ENCODE measurements at places on chromosomes 12 and 14. TPM values are rescaled to one million over a fixed set of nuclear protein-coding genes. Genes with fewer than 3 reads are reported as not detected.

ACACB gene
- 9.7 TPM for total RNA-seq

P2RX7 gene
- total RNA-seq, result 49.1 TPM

TPPP2 gene
- total RNA-seq, result not detected

SLC10A1 gene
- total RNA-seq, result not detected

LMO3 gene
- total RNA-seq, result not detected

SLC41A2 gene
- total RNA-seq, result 8.0 TPM

ZCRB1 gene
- total RNA-seq, result 54.9 TPM

TAS2R7 gene
- not detected for total RNA-seq

- no peak overlapping the region for H3K27ac ChIP-seq
- peaks cover 2% of the 10 kb centered on the region for H3K27me3 ChIP-seq
- DNase-seq, result no peak
- peaks cover 7% of the 10 kb centered on the region for H3K36me3 ChIP-seq
- peaks cover 26% of the 10 kb centered on the region for H3K4me1 ChIP-seq
Observed at GRCh38 chr12:93894391-93895088, 217.4 kb downstream of the CRADD start.

DNA sequence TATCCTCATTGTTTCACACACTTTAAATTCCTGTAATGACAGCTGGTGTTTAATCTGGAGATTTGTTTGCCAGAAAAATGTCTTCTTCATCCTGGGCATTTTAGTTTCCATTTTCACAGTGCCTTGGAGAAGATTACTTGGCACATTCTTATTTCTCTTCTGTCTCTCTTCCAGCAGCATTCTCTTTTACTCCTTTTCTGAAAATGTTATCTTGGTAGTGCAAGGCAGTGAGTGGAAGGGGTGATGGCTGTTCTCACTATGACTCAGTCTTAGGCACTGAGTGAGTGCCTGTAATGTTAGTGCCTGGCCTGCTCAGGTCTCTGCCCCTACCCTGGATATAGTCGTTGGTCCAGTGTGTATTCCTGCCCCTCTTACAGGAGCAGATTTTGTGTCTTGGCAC, 13.1 kb downstream of the CLECL1 start:
- peaks cover 6% of the 10 kb centered on the region for H3K27me3 ChIP-seq
- no peak overlapping the region for H3K4me3 ChIP-seq
- H3K4me1 ChIP-seq, result peaks cover 32% of the 10 kb centered on the region
- DNase-seq, result no peak
- no peak overlapping the region for H3K27ac ChIP-seq

- H3K36me3 ChIP-seq, result no peaks in the 10 kb centered on the region
- no peaks in the 10 kb centered on the region for H3K4me1 ChIP-seq
- DNase-seq, result no peak
Observed at GRCh38 chr14:94936401-94936892, 166.5 kb upstream of the GSC start.

DNA sequence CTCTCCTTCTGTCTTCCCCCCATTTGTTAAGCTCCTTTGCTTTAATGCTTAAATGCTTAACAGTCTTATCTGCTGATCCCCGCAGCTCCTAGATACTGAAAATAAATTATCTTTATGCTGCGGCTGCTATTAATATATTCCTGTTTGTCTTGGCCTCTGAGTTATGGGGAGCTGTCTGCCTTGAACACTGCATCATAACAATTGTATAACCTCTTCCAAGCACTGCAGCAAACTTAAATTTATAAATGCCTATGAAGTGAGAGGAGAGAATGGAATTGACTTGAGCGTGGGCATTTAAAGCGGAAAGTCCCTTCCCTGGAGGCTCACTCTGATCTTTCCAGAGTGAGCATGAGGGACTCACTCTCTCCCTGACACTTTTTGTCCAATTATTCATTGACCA, 23.1 kb upstream of the DCP1B start:
- no peaks in the 10 kb centered on the region for H3K36me3 ChIP-seq
- no peak overlapping the region for H3K4me3 ChIP-seq
- DNase-seq, result no peak
- H3K4me1 ChIP-seq, result no peaks in the 10 kb centered on the region

GRCh38 chr12:92156704-92157395, 11.2 kb upstream of the BTG1 start:
- H3K36me3 ChIP-seq, result peaks cover 3% of the 10 kb centered on the region
- H3K27me3 ChIP-seq, result no peaks in the 10 kb centered on the region
- H3K4me1 ChIP-seq, result peaks cover 13% of the 10 kb centered on the region
- DNase-seq, result no peak

- peak; percentile 10 for DNase-seq
- peaks cover 36% of the 10 kb centered on the region for H3K27me3 ChIP-seq
- no peak overlapping the region for H3K27ac ChIP-seq
- no peaks in the 10 kb centered on the region for H3K4me1 ChIP-seq
Observed at GRCh38 chr14:100899884-100900771, 3.4 kb downstream of the RTL1 start.

- H3K4me3 ChIP-seq, result peak overlapping the region; percentile 15
- H3K4me1 ChIP-seq, result peaks cover 51% of the 10 kb centered on the region
- peak overlapping the region; percentile 69 for H3K27ac ChIP-seq
- H3K36me3 ChIP-seq, result peaks cover 38% of the 10 kb centered on the region
Observed at GRCh38 chr12:64753427-64753826, 5.8 kb downstream of the GNS start.

GRCh38 chr12:46384451-46385309, 12.1 kb upstream of the SLC38A2 start:
- H3K4me3 ChIP-seq, result peak overlapping the region; percentile 82
- peaks cover 38% of the 10 kb centered on the region for H3K4me1 ChIP-seq
- H3K27ac ChIP-seq, result peak overlapping the region; percentile 90
- peaks cover 20% of the 10 kb centered on the region for H3K36me3 ChIP-seq
- H3K27me3 ChIP-seq, result no peaks in the 10 kb centered on the region
- DNase-seq, result no peak

GRCh38 chr14:26401179-26401968, 196.5 kb downstream of the NOVA1 start:
- DNase-seq, result no peak
- H3K27me3 ChIP-seq, result no peaks in the 10 kb centered on the region
- no peak overlapping the region for H3K4me3 ChIP-seq
- no peaks in the 10 kb centered on the region for H3K4me1 ChIP-seq
- no peaks in the 10 kb centered on the region for H3K36me3 ChIP-seq
- no peak overlapping the region for H3K27ac ChIP-seq

DNA sequence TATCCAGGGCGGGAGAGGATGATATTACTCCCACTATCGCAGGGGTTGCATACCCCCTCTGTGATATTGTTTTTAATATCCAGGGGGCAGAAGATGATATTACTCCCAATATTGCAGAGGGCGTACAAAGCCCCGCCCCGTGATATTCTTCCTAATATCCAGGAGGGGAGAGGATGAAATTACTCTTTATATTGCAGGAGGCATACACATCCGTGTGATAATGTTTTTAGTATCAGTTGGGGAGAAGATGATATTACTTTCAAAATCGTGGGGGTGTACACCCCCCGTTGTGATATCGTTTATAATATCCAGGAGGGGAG, 52.9 kb upstream of the OXA1L start:
- peak overlapping the region; percentile 82 for H3K4me3 ChIP-seq
- peaks cover 20% of the 10 kb centered on the region for H3K4me1 ChIP-seq
- H3K27me3 ChIP-seq, result peaks cover 31% of the 10 kb centered on the region

GRCh38 chr14:61569812-61570548, 125.3 kb upstream of the HIF1A start:
- DNase-seq, result peak; percentile 50
- H3K27me3 ChIP-seq, result peaks cover 45% of the 10 kb centered on the region
- peaks cover 49% of the 10 kb centered on the region for H3K4me1 ChIP-seq
- peaks cover 4% of the 10 kb centered on the region for H3K36me3 ChIP-seq

DNA sequence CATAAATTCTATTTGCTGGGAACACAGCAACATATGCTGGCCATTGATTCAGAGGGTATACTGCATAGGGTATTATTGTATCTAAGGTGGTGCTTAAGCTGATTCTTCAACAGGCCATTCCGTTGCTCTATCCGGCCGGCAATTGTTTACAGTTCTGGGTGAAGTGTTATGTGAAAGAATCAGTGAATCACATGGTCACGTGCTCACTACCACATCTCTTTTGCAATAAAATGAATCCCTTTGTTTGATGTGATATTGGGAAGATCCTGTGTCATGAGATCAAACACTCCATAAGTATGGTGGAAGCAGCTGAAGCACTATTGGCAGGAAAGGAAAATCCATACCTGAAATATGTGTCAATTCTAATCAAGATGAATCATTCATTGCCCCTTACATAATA, 7.6 kb upstream of the USP15 start:
- peak overlapping the region; percentile 94 for H3K27ac ChIP-seq
- no peak for DNase-seq
- H3K36me3 ChIP-seq, result peaks cover 31% of the 10 kb centered on the region
- peaks cover 38% of the 10 kb centered on the region for H3K4me1 ChIP-seq

DNA sequence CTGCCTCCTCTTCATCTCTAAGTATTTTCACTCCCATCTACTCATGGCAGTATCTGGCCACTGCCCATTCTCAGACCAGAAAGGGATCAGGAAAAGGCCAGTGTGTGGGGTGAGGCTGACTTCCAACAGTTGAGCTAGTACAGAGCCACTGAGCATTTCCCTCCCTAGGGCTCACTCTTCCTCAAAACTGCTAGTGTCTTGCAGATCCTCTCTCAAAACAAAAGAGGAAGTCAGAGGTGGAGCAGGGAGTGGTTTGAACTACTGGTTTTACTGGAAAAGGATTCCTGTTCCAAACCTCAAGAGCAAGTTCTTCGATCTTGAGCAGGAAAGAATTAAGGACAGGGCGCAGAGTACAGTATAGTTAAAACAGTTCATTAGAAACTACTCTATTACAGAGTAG, 11.7 kb upstream of the RNASE10 start:
- H3K4me1 ChIP-seq, result peaks cover 61% of the 10 kb centered on the region
- no peak overlapping the region for H3K4me3 ChIP-seq
- no peaks in the 10 kb centered on the region for H3K27me3 ChIP-seq
- no peaks in the 10 kb centered on the region for H3K36me3 ChIP-seq

GRCh38 chr14:38254571-38255407, 1.1 kb downstream of the CLEC14A start:
- peaks cover 44% of the 10 kb centered on the region for H3K27me3 ChIP-seq
- peaks cover 14% of the 10 kb centered on the region for H3K4me1 ChIP-seq
- no peaks in the 10 kb centered on the region for H3K36me3 ChIP-seq

DNA sequence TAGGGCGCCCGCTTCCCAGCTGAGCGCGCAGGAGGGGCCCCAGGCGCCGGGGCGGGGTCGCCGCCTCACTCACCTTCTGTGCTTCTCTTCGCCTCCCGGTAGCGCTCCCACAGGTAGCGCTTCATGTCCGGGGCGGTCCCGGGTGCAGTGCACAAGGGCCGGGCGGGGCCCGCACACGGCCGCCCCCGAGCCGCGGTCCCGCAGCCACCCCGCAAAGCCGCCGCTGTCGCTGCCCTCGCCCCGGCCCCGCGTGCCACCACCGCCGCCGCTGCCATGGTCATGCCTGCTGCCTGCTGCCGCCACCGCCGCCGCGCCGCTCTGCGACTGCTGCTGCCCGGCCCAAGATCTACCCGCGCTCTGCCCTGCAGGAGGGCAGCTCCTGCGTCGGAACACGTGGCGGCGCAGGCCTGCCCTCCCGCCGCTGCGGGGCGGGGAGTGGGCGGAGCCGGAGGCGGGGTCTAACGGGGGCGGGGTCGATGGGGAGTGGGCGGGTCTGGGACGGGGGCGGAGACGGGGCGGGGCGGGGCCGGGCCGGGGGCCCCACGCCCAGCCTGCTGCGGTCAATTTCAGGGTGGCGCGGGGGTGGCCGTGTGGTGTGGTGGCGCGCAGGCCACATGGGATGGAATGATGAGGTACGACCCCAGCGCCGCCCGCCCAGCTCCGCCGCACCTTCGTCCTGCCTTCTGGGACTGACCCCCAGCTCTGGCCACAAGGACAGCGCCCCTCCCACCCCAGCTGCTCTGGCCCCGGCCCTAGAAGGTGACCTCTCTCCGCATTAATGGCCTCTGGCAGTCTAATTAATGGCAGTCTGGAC, at the start of gene NT5DC3:
Gene NT5DC3, minus strand, starts transcription at position 359 of the 814 bp plus-strand sequence. Its CDS starts 78 bp downstream, at position 281.
- H3K36me3 ChIP-seq, result peaks cover 2% of the 10 kb centered on the region
- DNase-seq, result peak; percentile 85
- no peak within 1 kb of the TSS for H3K27ac ChIP-seq
- H3K4me3 ChIP-seq, result peak within 1 kb of the TSS; percentile 78
- peaks cover 18% of the 10 kb centered on the region for H3K4me1 ChIP-seq

GRCh38 chr12:76551482-76551888, 8.1 kb downstream of the OSBPL8 start:
- DNase-seq, result no peak
- H3K36me3 ChIP-seq, result peaks cover 43% of the 10 kb centered on the region
- peaks cover 61% of the 10 kb centered on the region for H3K4me1 ChIP-seq
- no peaks in the 10 kb centered on the region for H3K27me3 ChIP-seq
- no peak overlapping the region for H3K4me3 ChIP-seq

GRCh38 chr14:71358209-71358931, 451.1 kb downstream of the PCNX1 start:
- H3K4me1 ChIP-seq, result peaks cover 39% of the 10 kb centered on the region
- H3K36me3 ChIP-seq, result peaks cover 52% of the 10 kb centered on the region
- DNase-seq, result no peak
- H3K4me3 ChIP-seq, result no peak overlapping the region

DNA sequence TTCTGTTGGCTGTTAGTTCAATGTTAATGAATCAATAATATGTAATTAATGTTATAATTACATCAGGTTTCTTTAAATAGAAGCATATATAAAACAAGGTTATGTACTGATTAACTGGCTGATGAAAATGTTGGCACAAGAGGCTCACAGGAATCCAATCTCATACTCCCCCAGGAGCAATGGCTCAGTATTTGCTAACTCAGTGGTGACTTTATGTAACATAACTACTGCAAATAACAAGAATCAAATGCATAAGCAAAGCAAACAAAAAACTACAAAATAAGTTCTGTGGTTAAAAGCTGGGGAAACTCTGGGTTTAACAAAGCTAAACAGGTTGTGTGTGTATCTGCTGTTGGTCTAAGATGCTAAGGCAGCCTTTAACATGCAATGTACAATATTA, 27.7 kb upstream of the BBS10 start:
- no peaks in the 10 kb centered on the region for H3K27me3 ChIP-seq
- no peak for DNase-seq
- no peak overlapping the region for H3K4me3 ChIP-seq
- H3K36me3 ChIP-seq, result peaks cover 54% of the 10 kb centered on the region

GRCh38 chr14:91220581-91221000, 23.9 kb downstream of the GPR68 start:
- no peaks in the 10 kb centered on the region for H3K27me3 ChIP-seq
- H3K4me3 ChIP-seq, result no peak overlapping the region
- H3K27ac ChIP-seq, result no peak overlapping the region
- peaks cover 54% of the 10 kb centered on the region for H3K4me1 ChIP-seq

DNA sequence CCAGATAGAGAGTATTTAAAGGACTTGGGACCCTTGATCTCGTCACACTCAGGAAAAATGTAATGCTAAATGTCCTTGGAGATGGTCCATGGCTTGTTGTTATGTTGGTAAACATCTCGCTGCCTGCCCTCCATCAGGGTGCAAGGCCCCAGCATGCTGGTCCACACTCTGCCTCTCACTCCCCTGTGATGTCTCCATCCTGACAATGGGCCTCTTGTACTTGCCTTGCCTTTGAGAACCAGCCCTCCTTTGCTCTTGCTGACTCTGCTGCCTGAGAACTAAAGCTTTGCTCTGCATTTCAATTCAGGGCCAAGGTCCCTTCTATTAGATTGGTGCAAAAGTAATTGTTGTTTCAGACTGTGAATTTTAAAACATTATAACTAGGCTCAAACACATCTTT, 131.0 kb upstream of the LMNTD1 start:
- no peaks in the 10 kb centered on the region for H3K27me3 ChIP-seq
- H3K36me3 ChIP-seq, result no peaks in the 10 kb centered on the region
- no peak for DNase-seq

- peak overlapping the region; percentile 50 for H3K27ac ChIP-seq
- peaks cover 15% of the 10 kb centered on the region for H3K4me1 ChIP-seq
- no peaks in the 10 kb centered on the region for H3K27me3 ChIP-seq
- DNase-seq, result no peak
- H3K36me3 ChIP-seq, result no peaks in the 10 kb centered on the region
Observed at GRCh38 chr14:22106700-22107697, 433.4 kb upstream of the OR4E1 start.

GRCh38 chr14:58598028-58598803, 39.5 kb upstream of the DACT1 start:
- H3K36me3 ChIP-seq, result no peaks in the 10 kb centered on the region
- H3K4me3 ChIP-seq, result no peak overlapping the region
- no peak for DNase-seq
- no peak overlapping the region for H3K27ac ChIP-seq
- no peaks in the 10 kb centered on the region for H3K27me3 ChIP-seq

Measured in activated CD4-positive, alpha-beta memory T cell treated with anti-CD3 and anti-CD28 coated beads, Interleukin-2, amount 10 ng/mL, durations not matched to agents 7 days and 5 days (primary cell).